ENCODE measurements at places on chromosomes 2 and 18.

DNA sequence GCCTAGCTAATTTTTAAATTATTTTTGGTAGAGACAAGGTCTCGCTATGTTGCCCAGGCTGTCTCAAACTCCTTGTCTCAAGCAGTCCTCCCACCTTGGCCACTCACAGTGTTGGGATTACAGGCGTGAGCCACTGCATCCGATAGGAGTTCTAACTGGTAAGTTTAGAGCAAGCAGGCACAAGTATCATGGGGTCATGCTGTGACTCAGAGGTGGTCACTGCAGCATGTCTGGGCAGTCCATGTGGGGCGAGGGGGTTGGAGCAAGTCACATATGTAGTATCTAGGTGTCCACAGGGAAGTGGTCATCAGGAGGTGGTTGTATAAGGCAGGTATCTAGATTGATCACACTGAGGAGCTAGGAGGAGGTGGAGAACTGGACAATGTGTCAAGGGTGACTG lies 22.7 kb upstream of the STARD7 start:
- no peak for DNase-seq

GRCh38 chr18:26746826-26747475 lies 118.6 kb downstream of the AQP4 start:
- DNase-seq = no peak

DNA sequence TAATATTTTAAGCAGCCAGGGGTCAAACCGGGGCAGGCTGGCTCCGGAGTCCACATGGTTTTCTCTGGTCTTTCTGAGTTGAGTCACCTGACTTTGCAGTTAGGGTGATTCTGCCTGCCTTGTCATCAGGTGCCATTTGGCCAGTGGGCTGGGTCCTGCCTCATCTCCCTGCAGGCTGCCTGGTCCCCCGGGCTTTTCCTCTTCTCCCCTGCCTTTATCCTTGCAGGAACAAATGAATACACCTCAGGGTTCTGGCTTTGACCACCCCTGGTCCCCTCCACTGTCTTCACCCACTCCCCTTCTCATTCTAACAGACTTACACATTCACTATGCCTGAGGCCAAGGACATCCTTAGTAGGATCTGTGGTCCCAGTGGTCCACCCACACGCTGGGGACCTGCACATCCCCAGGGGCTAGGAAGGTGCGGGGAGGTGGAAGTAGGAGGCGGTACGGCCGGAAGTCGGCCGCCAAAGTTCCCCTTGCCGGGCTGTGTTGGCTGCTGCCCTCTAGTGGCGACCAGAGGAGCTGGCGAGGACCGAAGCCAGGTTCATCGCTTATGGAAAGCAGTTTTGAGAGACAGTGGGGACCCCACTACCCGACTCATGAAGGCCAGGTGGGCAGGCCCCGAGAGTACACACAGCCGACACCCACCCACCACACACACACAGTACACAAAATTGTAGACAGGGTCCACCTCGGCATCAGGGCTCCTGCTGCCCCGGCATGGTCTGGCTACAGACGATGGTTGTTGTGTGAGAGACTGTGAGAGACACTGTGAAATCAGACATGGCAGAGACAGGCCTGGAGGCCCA lies 6.3 kb upstream of the TEX261 start:
- DNase-seq = peak; percentile 83

GRCh38 chr2:223264541-223265193 lies 212.7 kb downstream of the KCNE4 start:
- no peak for DNase-seq

GRCh38 chr2:136376798-136377211 lies 258.9 kb upstream of the CXCR4 start:
- DNase-seq = no peak

DNA sequence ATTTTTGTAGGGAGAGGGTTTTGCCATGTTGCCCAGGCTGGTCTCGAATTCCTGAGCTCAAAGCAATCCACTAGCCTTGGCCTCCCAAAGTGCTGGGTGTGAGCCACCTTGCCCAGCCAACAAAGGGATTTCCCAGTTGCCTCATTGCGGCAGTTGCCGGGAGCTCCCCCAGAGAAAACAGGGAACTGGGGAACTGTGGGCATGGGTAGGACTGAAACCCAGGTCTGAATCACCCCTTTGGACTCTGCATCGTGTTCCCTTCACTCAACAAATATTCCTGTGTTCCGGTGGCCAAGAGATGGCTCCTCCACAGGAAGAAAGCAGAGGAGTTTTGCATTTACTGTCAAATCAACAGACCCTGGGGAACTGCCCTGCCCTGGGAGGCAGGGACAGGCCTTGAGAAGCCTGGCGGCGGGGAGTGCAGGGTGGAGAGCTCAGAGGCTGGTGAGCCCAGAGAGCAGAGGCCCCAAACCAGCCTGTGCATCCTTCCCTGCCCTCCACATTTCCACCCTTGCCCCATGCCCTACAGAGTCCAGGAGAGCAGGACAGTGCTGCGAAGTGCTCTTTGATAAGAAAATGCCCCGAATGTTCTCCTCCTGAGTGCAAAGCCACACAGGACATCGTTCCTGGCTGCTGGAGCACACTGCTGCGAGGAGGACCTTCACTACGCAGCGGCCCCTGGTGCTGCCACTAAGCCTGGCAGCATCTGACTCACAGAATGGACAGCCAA lies 24.9 kb downstream of the MYO7B start:
- no peak for DNase-seq

GRCh38 chr2:16628314-16628713 lies 37.3 kb downstream of the CYRIA start:
- peak; percentile 74 for DNase-seq

DNA sequence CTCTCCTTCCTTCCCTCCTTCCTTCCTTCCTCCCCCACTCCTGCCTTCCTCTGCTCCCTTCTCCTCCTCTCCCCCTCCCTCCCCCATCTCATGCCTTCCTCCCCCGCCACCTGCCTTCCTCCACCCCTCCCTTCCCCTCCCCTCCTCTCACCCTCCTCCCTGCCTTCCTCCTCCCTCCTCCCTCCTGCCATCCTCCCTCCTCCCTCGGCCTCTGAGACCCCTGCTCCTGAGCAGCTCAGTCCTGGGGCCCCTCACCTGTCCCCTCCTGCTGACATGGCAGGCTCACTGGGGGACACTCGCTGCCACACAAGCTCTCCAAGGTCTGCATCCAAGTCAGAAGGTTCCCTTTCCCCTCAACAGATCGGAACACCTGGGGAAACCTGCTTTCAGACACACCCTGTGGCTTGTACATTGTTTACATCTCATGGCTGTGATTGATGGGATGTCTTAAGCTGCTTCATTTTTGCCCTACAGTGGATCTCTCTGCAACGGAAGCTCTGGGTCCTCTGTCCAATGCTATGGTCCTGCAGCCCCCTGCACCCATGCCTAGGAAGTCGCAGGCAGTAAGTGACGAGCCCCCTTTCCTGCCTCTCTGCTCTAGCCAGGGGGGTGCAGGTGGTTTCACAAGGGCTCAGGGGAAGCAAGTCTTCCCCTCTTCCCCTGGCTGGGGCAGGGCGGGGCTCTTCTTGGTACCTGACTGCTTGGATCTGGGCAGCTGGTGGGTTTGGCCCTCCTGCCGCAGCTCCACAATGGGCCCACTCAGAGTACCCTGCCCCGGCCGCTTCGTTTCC lies 22.9 kb downstream of the ITGB1BP1 start:
- no peak for DNase-seq

- DNase-seq = no peak
Measured at GRCh38 chr2:36486521-36487044, 111.4 kb downstream of the FEZ2 start.

- DNase-seq = no peak
Measured at GRCh38 chr2:64405581-64406406, 48.2 kb upstream of the LGALSL start.

DNA sequence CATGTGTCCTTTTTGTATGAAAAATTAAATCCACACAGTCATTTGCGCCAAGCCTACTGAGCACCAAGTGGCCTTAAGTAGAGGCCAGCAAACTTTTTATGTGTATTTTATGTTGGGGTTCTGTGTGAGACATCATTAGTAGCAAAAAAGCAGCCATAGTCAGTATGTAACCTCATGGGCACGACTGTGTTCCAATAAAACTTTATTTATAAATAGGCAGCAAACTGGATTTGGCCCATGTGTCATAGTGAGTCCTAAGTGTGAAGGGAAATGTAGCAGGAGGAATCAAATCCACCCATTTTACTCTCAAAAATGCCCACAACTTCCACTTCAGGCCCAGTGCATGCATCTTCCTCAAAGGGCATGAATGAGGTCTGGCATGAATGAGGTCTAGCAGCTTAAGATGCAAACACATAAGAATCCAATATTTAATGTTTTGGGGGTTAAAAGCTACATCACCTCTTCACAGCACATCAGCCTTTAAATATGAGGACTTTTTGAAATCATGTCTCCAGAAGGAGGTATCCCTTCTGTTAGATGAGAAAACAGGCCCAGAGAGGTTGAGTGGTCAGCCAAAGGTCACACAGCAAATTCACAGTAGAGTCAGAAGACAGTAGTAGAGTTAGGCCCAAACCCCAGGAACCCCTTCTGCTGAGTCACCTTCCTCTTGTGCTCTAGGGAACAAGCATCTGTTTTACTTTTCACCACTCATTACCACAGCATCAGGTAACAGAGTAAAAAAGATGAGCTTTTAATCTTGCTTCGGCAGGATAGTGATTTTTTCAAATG lies 45.6 kb downstream of the MREG start:
- DNase-seq = no peak

DNA sequence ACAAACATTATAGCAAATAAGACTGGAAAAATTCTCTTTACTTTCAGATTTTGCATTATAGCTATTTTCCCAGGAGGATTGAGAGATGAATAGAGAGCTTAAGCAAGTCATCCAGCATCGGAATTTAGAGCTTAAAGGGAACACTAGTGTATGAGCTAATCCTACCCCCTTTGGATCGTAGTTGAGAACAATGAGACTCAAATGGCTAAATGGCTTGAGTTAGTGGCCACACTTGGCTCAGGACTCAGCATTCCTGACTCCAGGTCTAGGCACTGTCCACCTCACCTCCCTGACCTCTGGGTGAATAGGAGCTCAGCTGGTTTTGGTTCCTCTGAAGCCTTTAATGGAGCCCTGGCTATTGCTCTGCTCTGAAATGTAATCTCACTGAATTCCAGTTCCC lies 97.5 kb upstream of the CXCR4 start:
- no peak for DNase-seq

- no peak for DNase-seq
Measured at GRCh38 chr2:232456296-232457120, 555 bp downstream of the ALPI start.

DNA sequence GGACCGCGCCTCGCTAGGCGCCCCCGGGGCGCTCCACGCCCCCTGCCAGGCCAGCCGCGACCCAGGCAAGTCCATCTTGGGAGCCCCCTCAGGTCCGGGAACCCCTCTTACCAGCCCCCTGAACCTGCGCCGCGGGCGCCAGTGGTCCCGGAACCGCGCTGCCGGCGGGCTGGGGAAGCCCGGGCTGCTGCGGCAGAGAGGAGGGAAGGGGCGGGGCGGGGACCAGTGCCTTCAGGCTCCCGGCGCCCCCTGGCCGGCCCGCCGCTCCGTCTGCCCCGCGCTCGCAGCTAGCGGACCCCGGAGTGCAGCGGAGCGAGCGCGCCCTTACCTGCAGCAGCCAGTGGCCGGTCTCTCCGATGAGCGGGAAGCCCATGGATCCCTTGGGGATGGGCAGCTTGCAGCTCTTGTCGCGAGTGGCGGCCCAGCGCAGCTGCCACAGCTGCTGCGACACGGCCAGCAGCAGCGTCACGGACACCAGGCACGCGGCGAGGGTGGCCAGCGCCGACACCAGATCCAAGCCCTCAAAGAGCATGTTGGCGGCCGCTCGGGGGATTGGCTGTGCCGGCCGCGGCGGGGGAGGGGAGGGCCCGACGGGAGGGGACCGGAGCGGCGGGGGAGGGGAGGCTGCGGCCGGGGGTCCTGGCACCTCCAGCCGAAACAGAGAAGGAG lies at the start of gene CYP26B1:
CYP26B1 (minus strand) TSS at position 560 of the 669 bp plus-strand sequence; CDS start at position 532, 28 bp downstream.
- DNase-seq = no peak

GRCh38 chr2:68411397-68412126 lies 46.5 kb downstream of the PLEK start:
- no peak for DNase-seq

- no peak for DNase-seq
Measured at GRCh38 chr2:241454837-241455485, 53.4 kb downstream of the STK25 start.

DNA sequence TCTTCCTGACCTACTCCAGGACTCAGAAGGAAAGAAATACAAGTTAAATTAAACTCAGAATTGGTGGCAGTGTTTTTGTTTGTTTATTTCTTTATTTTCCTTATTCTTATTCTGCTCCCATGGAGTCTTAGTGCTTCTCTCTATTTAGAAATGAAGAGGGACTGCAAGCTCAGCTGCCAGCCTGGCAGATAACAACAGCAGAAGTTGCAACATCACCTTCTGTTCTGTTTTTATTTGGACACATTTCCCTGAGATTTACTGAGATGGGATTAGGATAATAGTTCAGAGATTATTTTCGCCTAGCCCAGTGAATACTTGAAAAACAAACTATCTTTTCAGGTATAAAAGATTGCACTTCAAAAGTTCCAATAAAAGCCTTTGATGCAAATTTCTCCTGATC lies 70.4 kb upstream of the DTNA start:
- no peak for DNase-seq

DNA sequence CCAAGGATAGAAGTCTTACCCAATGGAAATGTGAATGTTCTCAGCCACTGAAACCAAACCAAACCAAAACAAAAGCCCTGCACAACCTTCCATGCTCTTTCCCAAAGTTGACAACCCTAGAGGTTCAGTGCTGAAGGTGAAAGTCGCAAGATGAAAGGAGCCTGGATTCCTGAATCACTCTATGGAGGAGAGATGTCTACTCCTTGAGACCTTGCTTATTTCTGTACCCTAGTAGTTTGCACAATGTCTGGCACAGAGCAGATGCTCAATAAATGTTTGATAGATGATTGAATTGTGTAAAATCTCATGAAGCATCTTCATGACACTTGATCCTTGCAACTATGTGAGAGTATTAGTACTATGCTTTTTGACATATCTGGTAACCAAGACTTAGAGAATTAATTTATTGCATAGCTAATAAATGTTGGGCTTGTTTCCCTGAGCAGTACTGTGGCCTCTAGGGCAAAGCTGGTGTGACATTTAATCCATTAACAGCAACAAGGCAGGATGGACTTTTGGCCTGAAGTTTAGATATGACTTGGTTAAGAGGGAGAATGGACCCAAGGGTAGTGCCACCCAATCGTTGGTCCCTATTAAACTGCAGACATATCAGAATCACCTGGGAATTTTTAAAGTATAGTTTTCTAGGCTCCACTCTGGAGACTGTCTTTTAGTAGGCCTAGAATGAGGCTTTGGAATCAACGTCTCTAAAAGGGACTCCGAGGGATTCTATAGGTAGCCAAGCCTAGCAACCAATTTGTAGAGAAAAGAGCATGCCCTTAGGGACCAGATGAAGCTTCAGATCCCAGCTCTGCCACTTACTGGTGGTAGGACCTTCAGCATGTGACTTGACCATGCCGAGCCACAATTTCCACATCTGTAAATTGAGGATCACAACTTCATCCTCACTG lies 145.9 kb downstream of the DDX1 start:
- no peak for DNase-seq

DNA sequence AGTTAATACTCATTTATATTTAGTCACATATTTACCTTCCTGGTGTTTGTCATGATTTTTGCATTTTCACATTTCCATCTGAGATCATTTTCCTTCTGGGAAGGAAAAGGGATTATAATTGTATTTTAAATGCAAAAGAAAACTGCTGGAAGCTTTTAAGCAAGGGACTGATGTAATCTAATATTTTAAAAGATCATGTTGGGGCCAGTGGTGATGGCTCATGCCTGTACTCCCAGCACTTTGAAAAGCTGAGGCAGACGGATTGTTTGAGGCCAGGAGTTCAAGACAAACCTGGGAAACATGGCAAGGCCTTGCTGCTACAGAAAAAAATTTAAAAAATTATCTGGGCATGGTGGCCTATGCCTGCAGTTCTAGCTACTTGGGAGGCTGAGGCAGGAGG lies 149.0 kb downstream of the MIB1 start:
- no peak for DNase-seq

Measured in DND-41 (cell line).